ENCODE measurements at places on chromosomes 2 and 18.

GRCh38 chr2:2116657-2117056, 214.4 kb downstream of the MYT1L start:
- no peak for DNase-seq

DNA sequence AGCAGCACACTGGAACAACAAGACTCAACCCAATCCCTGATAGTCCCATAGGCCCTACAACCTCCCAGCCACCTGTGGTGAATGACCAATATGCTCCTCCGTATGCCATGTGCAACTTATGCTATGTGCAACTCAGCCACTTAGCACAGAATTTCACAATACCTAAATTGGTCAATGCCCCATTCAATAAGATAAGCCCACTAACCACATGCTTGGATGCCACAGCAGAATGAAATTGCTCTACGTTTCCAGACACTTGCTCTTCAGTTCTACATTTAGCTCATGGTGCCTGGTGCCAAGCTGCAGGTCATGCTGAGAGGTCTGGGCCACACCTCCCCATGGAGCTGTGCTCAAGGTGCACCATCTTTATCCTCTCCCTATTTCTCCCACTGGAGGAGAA, 159.8 kb downstream of the EN1 start:
- DNase-seq, result no peak

GRCh38 chr18:27491772-27492171, 306.7 kb upstream of the CHST9 start:
- DNase-seq, result no peak

DNA sequence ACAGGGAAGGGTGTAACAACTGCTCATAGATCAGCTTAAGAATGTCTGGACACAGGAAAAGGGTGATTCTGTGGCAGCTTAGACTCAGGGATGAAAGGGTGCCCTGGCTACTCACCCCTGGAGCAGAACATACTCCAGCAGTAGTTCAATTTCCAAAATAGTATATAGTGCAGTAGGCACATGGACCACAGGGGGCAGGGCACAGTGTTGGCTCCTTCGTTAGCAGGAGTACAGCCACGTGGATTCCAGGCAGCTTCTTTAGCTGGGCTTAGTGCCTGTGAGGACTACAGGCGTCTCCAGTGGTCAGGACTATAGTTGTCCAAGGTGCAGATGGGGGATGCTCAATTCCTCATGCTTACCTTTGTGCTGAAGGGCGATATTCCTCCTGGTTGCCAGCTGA, 277.5 kb upstream of the DDX18 start:
- no peak for DNase-seq

- no peak for DNase-seq
Observed at GRCh38 chr2:232200195-232200594, 178.4 kb upstream of the ALPP start.

- DNase-seq, result no peak
Observed at GRCh38 chr2:181471226-181471625, 14.0 kb downstream of the ITGA4 start.

DNA sequence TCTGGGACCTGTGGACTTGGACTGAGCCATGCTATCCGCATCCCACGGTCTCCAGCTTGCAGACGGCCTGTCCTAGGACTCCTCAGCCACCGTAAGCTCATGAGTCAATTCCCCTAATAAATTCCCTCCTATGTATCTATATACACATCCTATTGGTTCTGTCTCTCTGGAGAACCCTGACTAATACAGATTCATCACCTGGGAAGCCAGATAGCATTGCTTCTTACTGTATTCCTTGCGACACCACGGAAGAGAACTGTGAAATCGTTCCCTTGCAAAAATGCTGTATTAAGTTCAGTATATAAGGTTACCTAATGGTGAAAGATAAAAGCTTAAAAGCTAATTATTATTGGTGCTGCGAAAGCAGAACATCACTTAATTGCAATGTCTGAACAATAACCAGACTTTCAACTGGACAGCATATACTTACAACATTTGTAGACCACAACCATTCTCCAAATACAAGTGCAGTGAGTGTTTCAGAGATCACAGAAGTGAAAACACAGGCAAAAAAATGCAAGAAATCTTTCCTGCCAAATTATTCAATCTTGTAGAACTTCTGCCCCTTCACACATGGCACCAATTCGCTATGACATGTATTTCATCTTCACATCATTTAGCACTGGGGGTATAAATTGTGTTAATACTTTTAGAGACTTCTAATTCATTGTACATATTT, 352.9 kb downstream of the TXNL1 start:
- DNase-seq, result no peak

DNA sequence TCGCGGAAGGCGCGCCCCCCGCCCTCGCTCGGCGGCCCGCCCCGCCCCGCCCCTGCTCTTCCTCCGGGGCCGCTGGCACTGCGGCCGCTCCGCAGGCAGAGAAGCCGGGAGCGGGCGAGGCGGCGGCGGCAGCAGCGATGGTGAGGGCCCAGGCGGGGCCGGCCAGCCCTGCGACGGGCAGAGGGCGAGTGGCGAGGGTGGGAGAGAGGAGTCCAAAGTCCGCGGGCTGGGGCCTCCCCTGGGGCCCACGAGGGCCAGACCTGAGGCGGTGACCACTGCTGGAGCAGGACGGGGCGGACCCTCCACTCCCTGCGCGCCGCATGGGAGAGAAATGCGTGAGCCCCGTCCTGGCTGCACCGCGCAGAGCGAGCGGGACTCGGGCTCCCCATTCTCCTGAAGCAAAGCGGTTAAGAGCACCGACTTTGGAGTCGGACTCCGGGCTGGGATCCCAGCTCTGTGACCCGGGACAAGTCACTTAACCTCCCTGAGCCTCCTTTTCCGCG, at the start of gene VAMP5:
Gene VAMP5 (plus strand): TSS at position 78 of the 503 bp plus-strand sequence. CDS start 60 bp downstream, at position 138.
- no peak for DNase-seq

DNA sequence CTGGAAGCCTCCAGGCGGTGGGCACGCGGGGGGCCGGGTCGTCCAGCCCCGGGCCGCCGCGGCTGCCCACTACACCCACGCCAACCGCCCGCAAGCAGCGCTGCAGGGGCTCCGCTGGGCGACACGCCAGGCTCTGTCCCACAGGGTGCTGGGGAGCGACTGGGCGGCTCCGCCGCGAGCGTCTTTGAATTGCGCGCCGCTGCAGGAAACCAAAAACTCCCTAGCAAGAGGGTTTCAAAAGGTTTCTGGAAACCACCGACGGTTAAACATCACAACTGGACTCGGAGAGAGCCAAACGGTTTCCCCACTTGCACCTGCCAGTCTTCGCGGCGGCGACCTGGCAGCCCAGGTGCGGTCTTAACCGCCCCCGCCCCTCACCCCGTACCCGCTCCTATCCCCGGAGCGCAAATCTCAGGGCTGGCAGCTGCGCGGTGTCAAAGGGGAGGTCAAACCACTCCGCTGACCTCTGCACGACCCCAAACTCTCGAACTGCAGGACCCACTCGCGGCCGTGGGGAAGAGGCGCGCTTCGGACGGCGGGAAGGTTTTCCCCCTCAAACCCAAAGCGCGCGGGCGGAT, 1.0 kb downstream of the CXCR4 start:
- no peak for DNase-seq

DNA sequence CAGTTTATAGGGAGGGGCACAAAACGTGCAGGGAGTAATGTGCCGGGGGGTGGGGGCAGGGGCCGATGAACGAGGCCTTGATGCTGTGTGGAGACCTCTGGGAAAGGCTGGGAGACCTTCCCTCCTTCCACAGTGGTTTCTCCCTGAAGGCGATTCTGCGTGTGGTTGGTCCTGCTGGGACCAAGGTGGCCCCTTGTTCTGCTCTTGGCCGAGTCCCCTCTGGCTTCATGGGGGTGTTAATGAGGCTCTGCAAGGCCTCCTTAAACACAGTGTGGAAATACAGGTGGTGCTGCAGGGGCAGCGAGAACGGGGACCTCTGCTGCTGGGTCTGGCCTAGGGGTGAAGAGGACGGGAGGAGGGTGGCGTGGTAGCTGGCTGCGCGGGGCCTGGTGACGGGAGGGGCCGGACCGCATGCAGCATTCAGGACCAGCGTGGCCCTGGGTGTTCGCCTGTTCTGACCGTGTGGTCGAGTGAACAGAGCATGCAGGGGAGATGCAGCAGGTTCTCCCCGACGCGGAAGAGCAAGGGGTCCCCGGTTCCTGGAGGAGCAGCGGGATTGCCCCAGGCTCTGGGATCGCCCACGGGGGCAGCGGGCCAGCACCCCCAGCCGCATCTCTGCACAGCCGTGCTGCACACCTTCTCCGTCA, 42.1 kb upstream of the KCNG2 start:
- DNase-seq, result peak; percentile 42

DNA sequence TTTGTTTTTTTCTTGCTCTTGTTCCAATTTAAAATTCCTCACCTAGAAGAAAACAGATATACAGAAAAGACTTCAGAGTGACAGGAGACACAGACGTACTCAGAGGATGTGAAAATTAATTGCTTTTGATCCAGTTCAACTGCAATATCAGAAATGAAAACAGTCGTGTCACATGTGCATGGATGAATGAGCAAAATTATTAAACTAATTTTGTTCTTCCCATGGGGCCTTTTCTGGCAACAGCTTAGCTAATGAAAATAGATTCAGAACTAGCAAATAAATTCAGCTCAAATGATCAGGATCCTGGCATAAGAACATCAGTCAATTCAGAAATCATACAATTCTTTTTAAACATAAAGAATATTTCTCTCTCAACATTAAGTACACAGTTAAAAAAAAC, 100.5 kb downstream of the CABYR start:
- no peak for DNase-seq

- no peak for DNase-seq
Observed at GRCh38 chr2:219707496-219708285, 80.3 kb downstream of the SLC4A3 start.

DNA sequence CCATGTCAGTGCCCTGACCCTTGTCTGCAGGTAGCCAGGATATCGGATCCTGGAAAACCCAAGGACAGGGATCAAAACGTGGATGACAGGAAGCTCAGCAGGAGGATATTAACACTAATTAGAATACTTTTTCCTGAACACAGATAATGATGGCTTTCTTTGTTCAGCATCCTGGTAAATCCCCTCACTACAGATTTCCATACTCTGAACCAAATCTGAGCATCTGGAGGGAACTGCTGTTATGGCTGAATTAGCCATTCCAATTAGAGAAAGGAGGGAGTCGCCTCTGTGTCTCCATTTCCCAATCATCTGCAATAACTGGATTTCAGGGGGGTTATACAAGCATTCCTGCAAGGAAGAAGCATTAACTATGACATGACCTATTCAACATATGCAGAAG, 24.4 kb downstream of the CXCR4 start:
- DNase-seq, result no peak

- DNase-seq, result peak; percentile 13
Observed at GRCh38 chr18:3747176-3747973, 297.4 kb downstream of the TGIF1 start.

DNA sequence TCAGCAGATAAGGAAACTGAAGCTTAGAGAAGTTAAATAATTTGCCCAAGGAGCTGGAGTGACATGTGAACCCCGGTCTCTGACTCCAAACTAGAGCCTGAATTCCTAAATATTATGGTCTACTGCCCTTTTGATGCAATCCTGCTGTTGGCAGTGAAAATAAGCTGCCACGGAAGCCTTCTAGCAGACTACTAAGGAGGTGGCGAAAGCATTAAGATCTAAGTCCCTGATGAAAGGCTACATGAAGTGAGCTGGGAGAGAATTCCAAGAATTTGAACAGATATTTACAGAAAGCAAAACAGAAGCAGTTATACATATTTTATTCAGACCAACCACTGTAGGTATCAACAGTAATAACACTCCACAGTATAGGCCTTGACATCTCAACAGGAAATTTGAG, 28.1 kb downstream of the TRMT61B start:
- DNase-seq, result no peak

DNA sequence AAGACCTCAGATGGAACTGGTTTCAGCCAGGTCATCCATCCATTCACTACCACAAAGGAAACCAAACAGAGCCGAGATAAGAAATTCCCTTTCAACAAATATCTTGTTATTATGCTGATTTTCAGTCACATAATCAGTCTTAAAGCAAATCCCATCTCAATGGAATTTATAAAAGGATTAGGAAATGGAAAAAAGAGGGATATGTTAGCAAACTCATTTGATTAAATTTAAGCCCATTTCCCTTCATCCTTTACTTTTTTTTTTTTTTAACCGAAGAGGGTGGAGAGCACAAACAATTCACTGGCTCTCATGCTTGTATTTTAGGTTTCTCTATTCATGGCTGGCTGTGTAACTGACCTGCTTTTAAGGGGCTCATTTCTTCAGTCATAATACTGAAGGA, 109.0 kb upstream of the GATA6 start:
- DNase-seq, result no peak

- no peak for DNase-seq
Observed at GRCh38 chr2:143974262-143974661, 545.7 kb downstream of the ZEB2 start.

DNA sequence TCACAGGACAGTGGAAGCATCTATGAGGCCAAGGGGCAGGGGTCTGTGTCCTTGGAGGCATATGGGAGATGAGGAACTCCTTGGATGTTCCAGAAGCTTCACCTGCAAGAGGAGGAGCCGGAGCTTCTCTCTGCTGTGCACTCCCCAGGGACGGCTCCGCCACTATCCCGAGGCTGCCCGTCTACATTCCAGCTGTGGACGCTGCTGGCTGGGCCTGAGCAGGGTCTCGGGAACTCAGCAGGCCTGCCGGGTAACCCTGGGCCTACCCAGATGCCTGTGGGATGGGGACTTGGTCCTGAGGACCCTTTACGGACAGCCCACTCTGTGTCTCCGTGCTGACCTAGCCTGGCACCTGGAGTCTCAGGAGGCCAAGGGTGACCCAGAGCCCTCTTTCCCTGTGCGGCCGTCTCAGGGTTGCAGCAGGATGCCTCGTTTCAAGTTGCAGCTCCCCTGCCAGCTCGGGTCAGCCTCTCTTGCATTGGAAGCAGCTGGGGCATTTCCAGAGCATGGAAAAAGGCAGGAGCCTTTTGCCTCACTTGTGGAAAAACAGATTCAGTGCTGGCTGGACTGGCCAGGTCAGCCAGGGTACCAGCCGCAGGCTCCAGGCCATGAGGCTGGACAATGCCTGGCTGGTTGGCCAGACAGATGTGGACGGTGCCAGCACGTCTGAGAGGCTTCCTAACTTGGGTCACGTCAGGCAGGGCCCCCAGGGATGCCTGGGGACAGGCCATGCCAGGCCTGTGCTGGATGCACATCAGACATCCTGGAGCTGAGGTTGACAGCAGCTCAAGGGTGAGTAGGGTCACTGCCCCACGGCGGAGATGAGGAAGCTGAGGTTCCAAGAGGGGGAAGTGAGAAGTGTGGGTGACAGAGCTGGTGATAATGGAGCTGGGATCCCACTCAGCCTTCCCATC, 41.5 kb downstream of the SCTR start:
- DNase-seq, result peak; percentile 92

DNA sequence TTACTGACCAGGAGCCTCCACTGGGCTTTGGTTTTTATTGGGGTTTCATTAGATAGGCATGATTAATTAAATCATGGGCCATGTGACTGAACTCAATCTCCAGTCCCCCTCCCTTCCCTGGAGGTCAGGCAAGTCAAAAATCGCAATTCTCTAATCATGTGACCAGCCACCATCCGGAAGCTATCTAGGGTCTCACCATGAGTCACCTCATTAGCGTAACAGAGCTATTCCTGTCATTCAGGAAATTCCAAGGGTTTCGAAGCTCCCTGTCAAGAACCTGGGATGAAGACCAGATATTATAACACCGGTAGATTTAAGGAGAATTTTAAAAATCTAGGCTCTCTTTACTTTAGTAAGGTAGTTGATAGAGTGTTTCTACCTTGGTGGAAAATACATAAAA, 180.3 kb upstream of the TCF4 start:
- DNase-seq, result no peak

- no peak for DNase-seq
Observed at GRCh38 chr2:201008296-201008829, 44.9 kb upstream of the ORC2 start.

GRCh38 chr18:6885006-6885481, 155.5 kb downstream of the ARHGAP28 start:
- no peak for DNase-seq

All from ascending aorta (tissue), 2 donors.